ENCODE measurements at places on chromosomes 3 and 15.

GRCh38 chr15:40988156-40988555 is 34.9 kb downstream of the CHAC1 start:
- no peak for DNase-seq

- no peak for DNase-seq
Observed at GRCh38 chr15:96514607-96515285, 184.2 kb downstream of the NR2F2 start.

DNA sequence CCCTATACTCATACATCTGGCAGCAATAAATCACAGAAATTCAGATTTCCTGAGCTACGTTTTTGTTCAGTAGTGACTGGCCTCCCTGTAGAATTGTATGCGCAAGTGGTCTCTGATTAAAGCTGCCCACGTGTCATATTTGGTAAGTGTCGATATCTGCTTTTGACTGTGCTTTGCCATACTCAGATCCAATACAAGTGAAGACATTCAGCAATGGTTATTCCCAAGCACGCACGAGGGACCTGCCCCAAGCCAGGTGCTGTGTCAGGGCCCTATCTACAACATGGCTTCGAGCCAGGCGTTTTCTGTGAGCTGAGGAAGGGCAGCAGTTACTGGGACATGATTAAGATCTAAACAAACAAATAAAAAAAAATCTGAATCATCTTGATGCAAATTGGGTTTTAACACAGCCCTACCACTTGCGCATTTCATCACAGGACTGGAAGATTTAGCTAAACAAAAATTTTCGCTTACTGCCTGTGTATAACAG is 47.2 kb upstream of the ICE2 start:
- DNase-seq = no peak

- peak; percentile 23 for DNase-seq
Observed at GRCh38 chr3:115071601-115072000, 75.5 kb downstream of the ZBTB20 start.

DNA sequence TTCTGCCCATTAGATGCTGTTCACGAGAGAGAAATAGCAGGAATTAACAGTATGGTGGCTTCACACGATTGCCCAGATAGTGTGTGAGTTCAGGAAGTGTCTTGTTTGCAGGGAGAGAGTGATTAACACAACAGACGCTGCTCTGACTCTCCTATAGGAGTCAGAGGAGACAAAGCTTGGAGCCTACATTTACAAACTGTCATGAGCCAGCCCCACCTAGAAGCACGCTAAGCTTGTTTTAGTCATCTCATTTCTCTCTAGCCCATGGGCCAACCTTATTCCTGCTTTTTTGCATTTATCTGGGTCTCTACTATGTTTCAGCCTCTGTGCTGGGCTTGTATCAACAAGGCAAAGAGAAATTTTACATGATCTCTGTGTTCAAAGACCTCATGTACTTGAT is 128.3 kb upstream of the BFSP2 start:
- no peak for DNase-seq

- DNase-seq = no peak
Observed at GRCh38 chr3:111128884-111129283, 57.3 kb downstream of the NECTIN3 start.

- no peak for DNase-seq
Observed at GRCh38 chr15:31195871-31196270, 94.3 kb upstream of the TRPM1 start.

DNA sequence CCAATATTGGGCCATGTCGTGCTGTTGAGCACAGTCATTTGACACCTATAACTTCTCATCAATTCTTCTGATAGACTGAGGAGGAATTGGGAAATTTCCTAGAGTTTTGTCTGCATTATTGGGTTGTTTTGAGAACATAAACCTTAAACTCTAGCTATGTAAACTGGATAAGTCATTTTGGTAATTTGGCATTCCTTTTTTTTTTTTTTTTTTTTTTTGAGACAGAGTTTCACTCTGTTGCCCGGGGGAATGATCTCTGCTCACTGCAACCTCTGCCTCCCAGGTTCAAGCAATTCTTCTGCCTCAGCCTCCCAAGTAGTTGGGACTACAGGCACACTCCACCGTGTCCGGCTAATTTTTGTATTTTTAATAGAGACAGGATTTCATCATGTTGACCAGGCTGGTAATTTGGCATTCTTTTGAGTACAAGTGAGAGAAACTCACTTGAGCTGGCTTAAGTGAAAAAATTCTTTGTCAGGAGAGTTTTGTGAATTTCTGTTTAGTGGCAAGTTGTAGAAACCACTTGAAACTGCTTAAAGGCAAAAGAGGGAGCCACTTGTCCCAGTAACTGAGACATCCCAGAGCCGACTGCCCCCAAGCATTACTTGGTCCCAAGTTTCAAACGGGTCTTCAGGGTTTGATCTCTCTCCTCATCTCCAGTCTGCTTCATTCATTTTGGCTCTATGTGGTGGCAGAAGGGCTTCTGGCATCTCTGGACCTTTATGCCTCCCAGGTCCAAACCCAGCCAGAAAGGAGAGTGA is 34.9 kb downstream of the FLNB start:
- DNase-seq = no peak

DNA sequence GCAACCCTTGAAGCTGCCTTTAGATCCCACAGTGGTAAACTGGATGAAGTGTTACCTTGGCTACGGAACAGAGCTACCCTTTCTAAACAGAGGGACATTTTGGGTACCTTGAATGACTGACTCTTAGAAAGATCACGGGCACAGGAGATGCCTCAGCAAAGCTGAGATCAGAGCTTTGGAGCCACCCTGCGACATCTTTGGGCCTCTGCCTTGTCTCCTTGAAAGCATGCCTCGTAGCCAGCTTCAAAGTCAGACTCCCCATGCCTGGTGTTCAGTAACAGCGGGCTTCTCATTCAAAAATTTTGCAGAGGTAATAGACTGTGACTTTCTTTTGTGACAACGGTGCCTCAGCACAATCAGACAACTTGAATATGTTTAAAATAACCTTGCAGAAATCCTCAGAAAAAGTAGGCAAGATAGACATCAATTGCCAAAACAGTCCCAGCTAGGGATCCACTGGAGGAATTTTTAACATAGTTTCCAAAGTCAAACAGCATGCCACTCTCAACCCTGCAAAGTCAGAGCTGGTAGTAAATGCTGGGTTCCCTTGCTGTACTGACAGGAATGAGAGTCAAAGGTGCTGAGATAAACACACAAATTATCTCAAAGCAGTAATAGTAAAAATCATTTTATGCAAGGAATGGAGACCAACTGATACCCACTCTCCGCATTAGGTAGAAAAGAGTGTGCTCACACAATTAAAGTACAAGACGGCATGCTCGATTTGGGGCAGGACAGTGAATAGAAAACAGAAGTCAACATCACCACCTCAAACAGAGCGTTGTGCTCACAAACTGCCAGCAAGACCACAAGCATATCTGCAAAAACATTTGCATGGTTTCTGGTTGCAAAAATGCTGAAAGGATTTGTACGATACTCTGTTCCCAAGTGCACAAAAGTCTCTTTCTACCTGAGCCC is 82.1 kb downstream of the MYO1E start:
- DNase-seq = no peak

GRCh38 chr15:90268415-90268814 is 2.9 kb downstream of the NGRN start:
- no peak for DNase-seq

All from kidney capillary endothelial cell (primary cell).